Progenitor cell of endocrine pancreas (in vitro differentiated cells): ENCODE measurements at places on chromosomes 1 and 21.

DNA sequence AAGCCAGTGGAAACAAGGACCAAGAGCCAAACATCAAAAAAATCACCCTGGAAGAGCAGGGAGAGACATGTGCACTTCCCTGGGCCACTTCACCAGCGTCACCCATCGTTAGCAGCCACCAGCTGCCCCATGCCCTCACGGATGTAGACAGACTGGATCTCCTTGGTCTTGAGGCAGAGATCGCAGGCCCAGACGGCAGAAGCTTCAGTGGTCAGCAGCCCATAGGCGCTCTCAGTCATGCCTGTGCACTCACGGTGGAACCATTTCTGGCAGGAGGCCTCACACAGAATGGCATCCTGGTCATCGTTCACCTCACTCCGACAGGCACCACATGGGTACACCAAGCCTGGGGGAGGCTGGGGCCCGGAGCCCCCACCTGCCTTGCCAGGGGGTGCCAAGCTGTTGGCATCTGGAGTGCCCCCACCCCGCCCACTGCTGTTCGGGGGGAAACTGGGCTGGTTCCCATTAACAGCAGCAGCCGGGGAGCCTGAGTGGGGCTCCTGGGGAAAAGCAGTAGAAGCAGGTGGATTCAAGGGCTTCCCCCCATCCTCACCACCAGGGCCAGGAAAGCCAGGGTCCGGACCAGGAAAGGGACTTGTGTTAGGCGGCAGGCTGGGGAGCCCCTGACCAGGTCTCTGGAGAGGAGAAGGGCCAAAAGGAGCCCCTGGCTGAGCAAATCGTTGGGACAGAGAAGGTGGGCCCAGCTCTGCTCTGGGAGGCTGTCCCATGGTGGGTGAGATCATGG lies 2.7 kb downstream of the PYGO2 start:
- no peak overlapping the region for H3K27ac ChIP-seq
- H3K4me1 ChIP-seq: peaks cover 41% of the 10 kb centered on the region
- DNase-seq: no peak
- peaks cover 2% of the 10 kb centered on the region for H3K36me3 ChIP-seq
- H3K27me3 ChIP-seq: no peaks in the 10 kb centered on the region

- DNase-seq: no peak
- peaks cover 18% of the 10 kb centered on the region for H3K36me3 ChIP-seq
- H3K4me1 ChIP-seq: no peaks in the 10 kb centered on the region
- no peak overlapping the region for H3K4me3 ChIP-seq
- no peak overlapping the region for H3K27ac ChIP-seq
These were observed 20.4 kb downstream of the SESN2 start for GRCh38 chr1:28279721-28280120.

GRCh38 chr1:1144122-1144842 lies 28.4 kb upstream of the C1orf159 start:
- H3K4me1 ChIP-seq: no peaks in the 10 kb centered on the region
- no peaks in the 10 kb centered on the region for H3K36me3 ChIP-seq
- H3K4me3 ChIP-seq: no peak overlapping the region
- DNase-seq: no peak
- peaks cover 6% of the 10 kb centered on the region for H3K27me3 ChIP-seq

- no peaks in the 10 kb centered on the region for H3K36me3 ChIP-seq
- no peak overlapping the region for H3K4me3 ChIP-seq
- H3K27me3 ChIP-seq: no peaks in the 10 kb centered on the region
- H3K27ac ChIP-seq: no peak overlapping the region
- no peak for DNase-seq
- H3K4me1 ChIP-seq: peaks cover 7% of the 10 kb centered on the region
These were observed 62.4 kb downstream of the CLEC20A start for GRCh38 chr1:178434360-178434759.

GRCh38 chr1:64608005-64608650 lies 136.7 kb upstream of the RAVER2 start:
- H3K27me3 ChIP-seq: no peaks in the 10 kb centered on the region
- H3K4me1 ChIP-seq: no peaks in the 10 kb centered on the region
- H3K4me3 ChIP-seq: no peak overlapping the region
- peaks cover 36% of the 10 kb centered on the region for H3K36me3 ChIP-seq
- no peak overlapping the region for H3K27ac ChIP-seq

DNA sequence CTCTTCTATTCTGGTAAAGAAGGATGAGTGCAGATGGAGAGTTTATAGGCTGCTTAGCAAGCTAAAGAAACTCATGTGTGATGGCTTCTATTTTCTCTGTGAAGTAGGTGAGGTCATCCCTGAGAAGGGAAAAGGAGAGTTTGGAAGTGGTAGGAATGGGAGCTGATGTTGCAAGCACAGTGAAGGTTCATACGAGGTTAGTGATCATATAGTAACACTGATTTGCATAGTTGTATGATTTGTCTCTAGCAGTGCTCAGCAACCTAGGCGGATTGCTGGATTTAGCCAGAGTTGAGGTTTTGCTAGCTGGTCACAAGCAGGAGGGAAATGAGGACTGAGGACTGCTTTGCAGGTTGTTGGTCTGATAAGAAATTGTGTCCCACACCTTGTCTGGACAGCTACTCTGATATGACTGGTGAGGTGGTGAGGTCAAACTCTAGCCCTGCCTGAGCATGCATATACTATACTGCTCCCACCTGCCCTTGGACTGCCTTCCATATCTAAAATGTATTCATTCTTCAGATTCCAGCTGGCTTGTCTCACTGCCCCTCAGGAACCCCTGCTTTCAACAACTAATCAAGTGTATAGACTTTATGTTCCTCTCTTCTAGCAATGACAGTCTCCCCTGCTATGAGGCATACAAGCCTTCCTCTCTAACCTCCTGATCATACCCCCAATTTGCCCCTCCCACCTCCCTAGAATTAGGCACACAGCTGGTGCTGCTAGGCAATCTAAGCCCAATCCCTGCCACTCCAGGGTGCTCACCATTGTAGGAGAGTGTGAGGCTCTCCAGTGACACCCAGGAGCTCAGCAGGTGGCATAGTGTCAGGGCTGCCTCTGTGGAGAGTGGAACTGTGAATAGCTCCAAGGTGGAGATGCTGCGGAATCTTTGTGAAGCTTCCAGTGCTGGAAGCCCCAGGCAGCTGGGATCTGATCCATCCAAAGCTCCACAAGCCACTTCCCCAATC lies 18.5 kb downstream of the LRRC41 start:
- no peak overlapping the region for H3K4me3 ChIP-seq
- peaks cover 5% of the 10 kb centered on the region for H3K4me1 ChIP-seq
- H3K36me3 ChIP-seq: peaks cover 25% of the 10 kb centered on the region
- no peak for DNase-seq
- H3K27me3 ChIP-seq: no peaks in the 10 kb centered on the region
- H3K27ac ChIP-seq: no peak overlapping the region

GRCh38 chr1:98487620-98488019 lies 173.9 kb upstream of the SNX7 start:
- H3K36me3 ChIP-seq: no peaks in the 10 kb centered on the region
- no peak overlapping the region for H3K27ac ChIP-seq
- no peak for DNase-seq

DNA sequence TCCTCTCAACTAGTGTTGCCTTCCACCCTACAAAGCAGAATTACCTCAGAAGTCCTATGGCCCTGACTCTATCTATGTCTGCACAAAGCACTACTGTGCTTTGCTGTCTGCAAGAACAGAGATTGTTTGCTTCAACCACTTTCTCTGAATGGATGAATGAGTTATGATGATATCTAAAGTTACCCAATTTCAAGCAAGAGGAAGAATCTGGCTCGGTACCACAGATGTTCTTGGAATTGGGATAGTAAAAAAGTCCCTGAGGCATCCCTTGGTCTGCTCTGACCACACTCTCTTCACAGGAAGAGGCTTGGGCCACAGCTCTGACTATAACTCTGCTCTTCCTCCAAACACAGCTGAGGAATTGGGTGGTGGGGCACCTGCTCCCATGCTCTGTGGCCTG lies 31.2 kb downstream of the MTARC1 start:
- no peaks in the 10 kb centered on the region for H3K27me3 ChIP-seq
- no peak overlapping the region for H3K27ac ChIP-seq
- DNase-seq: no peak

DNA sequence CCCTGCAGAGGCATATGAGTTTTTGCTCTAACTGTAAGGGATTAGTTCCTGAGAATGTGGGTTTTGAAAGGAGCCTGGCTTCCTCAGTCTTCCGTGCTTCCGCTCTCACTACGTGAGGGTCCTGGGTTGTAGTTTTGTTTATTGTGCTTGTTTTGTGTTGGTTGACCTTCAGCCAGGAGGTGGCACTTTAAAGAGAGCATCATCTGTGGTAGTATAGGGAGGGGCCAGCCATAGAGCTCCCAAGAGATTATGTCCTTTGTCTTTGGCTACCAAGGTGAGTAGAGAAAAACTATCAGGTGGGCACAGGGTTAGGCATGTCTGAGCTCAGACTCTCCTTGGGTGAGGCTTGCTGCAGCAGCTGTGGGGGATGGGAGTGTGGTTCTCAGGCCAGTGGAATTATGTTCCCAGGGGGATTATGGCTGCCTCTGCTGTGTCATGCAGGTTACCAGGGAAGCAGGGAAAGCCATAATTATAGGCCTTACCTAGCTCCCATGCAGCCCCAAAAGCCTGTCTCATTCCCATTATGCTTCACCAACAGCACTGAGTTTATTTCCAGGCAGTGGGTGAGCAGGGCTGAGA lies 23.5 kb downstream of the CYP4B1 start:
- H3K27me3 ChIP-seq: no peaks in the 10 kb centered on the region
- H3K27ac ChIP-seq: no peak overlapping the region
- H3K4me3 ChIP-seq: no peak overlapping the region
- no peak for DNase-seq
- no peaks in the 10 kb centered on the region for H3K36me3 ChIP-seq
- peaks cover 2% of the 10 kb centered on the region for H3K4me1 ChIP-seq

- peaks cover 23% of the 10 kb centered on the region for H3K4me1 ChIP-seq
- DNase-seq: no peak
- H3K27ac ChIP-seq: no peak overlapping the region
- no peaks in the 10 kb centered on the region for H3K27me3 ChIP-seq
- no peaks in the 10 kb centered on the region for H3K36me3 ChIP-seq
These were observed 46.2 kb downstream of the C1orf198 start for GRCh38 chr1:230822092-230822581.

- peaks cover 14% of the 10 kb centered on the region for H3K4me1 ChIP-seq
- no peak overlapping the region for H3K27ac ChIP-seq
- no peak overlapping the region for H3K4me3 ChIP-seq
- H3K36me3 ChIP-seq: no peaks in the 10 kb centered on the region
- no peak for DNase-seq
These were observed 54.4 kb upstream of the CDC42BPA start for GRCh38 chr1:227372726-227373130.

- DNase-seq: no peak
- H3K4me1 ChIP-seq: peaks cover 3% of the 10 kb centered on the region
- H3K27me3 ChIP-seq: no peaks in the 10 kb centered on the region
- H3K27ac ChIP-seq: no peak overlapping the region
- H3K36me3 ChIP-seq: peaks cover 11% of the 10 kb centered on the region
These were observed 38.7 kb downstream of the ZBTB40 start for GRCh38 chr1:22490309-22490708.
